ENCODE measurements at places on chromosomes 6 and 20.

GRCh38 chr20:61346996-61347395, 94.9 kb downstream of the CDH4 start:
- DNase-seq = no peak

DNA sequence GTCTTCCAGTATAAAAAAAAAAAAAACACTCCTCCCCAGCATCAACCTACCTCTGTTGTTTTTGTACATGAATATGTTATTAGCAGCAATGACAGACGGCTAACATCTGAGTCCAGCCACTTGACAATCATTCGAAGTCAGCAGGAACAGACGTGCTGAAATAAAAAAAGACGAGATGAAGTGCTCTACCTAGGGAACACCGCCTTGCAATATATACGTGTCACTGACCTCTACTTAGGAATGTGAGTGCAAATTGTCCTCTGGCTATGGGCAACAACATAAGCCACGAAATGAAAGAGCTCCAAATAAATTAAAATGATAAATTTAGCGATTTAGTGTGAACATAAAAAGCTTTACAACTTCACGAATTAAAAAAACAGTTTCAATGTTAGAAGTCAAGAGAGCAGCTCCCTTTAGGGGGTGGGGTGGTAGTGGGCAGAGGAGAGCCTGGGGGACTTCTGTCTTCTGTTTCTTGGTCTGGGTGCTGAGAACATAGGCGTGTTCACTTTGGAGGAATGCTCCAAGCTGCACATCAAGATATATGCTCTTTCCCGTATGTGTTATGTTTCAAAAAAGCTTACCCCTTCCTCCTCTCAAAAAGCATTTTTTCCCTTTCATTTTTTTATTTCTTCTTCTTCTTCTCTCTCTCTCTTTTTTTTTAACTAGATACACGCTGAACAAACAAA, 23.3 kb downstream of the EDN1 start:
- no peak for DNase-seq

- no peak for DNase-seq
These were observed 222.6 kb downstream of the C6orf118 start for GRCh38 chr6:165086814-165087213.

GRCh38 chr6:32046450-32047083, 8.4 kb downstream of the CYP21A2 start:
- DNase-seq = peak; percentile 54

GRCh38 chr6:56807989-56808337, 146.9 kb upstream of the BEND6 start:
- DNase-seq = no peak

DNA sequence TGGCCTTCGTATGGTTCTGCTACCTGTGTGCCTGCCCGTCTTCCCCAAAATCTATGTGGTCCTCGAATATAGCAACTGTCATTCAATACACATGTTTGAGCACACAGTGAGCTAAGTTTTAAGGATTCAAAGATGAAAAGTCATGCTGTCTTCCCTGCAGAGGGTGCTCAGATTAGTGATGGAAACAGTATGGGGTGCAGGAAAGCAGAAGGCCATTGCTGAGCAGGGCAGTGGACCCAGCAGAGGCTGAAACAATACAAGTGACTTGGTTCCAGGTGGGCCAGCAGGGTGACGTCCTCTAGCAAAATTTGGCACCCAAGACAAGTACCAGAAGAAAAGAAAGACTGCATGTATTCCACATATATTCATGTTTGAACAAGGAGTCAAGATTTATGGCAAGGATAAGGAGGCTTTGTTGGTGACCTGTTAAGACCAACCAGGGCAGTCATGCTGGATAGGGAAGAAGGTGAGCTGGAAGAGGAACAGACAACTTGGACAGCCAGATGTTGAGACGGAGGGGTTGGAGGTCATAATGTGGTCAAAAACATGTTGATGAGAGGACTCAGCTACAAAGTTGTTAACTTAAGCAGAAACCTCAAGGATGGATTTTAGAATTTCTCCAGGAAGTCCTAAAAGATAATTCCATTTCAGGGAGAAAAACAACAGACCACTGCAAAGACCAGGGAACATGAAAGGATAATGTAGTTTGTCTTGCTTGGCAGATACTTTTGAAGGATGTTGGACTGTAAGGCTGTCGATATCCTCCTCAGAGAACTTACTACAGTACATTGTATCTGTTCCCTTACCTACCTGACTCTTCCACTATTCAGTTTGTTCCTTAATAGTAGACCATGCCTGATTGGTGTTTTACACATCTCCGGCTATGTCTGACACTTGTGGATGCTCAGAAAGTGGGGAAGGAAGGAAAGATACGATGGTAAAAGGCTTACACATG, 2.5 kb downstream of the HLA-DQA1 start:
- DNase-seq = no peak

- no peak for DNase-seq
These were observed 216.6 kb upstream of the UFL1 start for GRCh38 chr6:96304997-96305396.

- no peak for DNase-seq
These were observed 403.2 kb downstream of the SAMD5 start for GRCh38 chr6:147911686-147912085.

DNA sequence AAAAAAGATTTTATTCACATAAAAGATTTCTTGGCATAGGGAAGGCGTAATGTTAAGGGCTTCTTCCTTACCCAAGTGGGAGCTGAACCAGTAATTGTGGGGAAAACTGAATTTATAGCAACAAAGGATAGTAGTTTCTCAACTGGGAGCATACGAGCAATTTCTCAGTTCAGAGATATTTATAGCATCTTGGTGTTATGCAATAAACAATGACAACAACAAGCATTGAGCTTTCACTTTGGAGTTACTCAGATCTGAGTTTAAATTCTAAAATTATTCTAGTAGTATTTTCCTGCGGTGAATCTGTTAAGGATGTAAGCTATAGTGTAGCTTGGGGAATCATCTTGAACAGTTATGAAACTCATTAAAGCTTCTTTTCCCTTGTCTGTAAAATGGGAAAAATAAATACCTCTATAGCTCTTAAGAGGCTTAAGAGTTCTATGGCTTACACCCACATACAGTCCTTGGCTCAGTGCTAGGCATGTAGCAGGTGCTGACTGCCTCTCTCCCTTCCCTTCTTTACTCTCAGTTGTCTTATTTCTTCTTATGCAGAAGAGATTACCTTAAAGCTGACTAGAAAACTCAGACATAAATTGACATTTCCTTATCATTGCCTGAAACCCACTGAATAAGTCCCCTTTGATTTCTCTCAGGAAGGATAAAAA, 58.8 kb downstream of the SAMD5 start:
- DNase-seq = no peak

DNA sequence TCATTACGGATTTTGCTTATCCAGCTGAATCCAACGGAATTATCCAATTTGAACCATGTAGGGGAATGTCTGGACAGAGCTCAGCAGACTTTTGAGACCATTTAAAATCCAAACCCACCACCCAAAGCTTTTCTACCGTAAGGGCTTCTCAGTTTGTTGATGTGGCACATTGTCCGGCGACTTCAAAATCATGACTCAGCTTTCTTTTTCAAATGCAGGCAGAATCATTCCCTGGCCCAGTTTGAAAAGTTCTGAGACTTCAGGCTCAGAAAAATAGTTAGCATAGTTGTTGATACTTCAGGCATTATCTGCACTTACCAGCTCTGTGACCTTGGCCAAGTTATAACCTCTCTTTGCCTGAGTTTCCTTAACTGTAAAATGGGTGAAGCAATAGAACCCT, 182.2 kb downstream of the PTPRT start:
- no peak for DNase-seq

- no peak for DNase-seq
These were observed 61.3 kb downstream of the ZDHHC14 start for GRCh38 chr6:157442291-157442690.

DNA sequence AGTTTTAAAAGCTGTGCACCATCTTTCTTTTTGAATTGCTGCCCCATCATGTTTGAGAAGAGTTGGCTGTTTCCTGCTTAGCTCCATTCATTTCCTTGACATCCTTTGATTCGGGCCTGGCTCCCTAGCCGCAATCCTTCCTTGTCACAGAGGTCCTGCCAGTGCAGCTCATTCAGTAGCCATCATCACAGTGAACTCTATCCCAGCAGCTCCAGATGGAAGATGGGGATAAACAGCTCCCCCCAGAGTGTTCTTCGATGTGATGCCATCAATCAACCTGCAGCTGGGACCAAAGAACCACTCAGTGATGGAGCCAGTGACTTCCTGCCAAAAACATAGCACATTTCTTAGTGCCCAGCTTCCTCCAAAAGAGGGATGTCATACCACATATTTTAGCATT, 158.8 kb downstream of the FRK start:
- peak; percentile 16 for DNase-seq

DNA sequence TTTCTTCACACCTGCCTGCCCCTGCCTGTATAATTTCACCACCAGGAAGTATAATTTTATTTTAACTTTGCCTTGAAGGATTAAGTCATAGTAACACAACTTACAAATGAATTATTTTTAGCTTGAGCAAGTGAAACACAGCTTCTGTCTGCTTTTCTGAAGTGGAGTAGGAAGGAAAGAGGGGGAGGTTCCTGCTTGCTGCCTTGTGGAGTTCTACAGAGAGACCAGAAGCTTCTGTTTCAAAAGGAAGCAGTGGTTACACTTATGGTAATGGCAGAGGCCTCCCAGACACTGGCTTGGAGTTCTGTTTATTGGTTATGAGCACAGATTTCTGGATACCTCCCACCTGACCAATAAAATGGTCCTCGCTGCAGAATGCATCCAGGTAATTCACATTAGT, 159.6 kb downstream of the TMEM200A start:
- DNase-seq = no peak

- peak; percentile 76 for DNase-seq
These were observed 405 bp upstream of the RNF182 start for GRCh38 chr6:13924146-13924948.

GRCh38 chr6:107179004-107179403, 63.7 kb upstream of the BEND3 start:
- DNase-seq = no peak

DNA sequence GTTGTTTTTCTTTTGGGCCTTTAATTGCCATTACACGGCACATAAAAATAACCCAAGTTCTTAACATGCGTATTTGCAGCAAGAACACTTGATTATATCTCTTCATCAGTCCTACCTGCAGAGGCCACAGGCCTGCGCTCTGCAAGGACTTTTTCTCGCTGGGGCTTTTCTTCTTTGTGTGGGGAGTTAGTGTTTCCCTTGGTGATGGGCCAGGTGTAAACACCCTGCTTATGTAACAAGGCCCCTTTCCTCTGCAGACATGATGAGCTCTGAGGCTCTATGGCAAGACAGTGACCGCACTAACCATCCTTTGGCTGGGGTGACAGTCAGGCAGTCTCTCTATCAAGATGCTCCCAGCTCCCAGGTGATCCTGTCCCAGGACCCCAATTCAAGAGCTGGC, 97.8 kb upstream of the PCSK2 start:
- DNase-seq = no peak

- DNase-seq = no peak
These were observed 64.0 kb upstream of the THBS2 start for GRCh38 chr6:169317441-169318202.

DNA sequence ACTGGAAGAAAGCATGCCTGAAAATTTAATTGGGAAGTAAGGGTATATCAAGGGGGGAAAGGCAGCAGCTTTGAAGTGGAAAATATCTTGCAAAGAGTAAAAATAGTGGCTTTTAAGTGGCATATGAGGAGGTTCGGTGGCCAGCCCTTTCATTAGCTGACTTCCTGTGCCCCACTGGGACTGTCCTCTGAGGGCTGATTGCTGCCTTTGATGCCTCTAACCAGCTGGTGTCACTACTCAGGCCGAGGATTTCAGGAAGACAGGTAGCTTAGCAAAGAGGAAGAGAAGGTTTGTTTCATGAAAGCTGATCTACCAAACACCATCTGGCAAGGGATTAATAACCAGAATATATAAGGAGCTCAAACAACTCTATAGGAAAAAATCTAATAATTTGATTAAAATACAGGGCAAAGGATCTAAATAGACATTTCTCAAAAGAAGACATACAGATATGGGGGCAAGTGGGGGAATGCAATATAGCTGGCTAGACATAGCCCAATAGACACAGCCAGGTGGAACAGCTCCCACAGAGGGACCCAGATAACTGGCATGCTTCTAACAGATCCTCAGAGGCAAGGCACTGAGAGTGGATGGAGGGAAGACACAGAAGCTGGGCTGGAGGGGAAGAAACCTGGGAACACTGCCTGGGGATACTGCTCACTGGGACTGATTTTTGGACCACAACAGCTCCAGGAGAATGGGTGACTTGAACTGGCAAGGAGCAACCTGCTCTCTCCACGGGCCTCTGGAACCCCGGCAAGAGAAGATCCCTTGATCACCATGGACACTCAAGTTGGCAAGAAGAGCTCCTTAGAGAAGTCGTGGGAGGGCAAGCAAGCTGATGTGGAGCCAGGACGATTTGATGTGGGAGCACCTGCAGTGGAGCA, 33.2 kb downstream of the CCN2 start:
- peak; percentile 32 for DNase-seq

DNA sequence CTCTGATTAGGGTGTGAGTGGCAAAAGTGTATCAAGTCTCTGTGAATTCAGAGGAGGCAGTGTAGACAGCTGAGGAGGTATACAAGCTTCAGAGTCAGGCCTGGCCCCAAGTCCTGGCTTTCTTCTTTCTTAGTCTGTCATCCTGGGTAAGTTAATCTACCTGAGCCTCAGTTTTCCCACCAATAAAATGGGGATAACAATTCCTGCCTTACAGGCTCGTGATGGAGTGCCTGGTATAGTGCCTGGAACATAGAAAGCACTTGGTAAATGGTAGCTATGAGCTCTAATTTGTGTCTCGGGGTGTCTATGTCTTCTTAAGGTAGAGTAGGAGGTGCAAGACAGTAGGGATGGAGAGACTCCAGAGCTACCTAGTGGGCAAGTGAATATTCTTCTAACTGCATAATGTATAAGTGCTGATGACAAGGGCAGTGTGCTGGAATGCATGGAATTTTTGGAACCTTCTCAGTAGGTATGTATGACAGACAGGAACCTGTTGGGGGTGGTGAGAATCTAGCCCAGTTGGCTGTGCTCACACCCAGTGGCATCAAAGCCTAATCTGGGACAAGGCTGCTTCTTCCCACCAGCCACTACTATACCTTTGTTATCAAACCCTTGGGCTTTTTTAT, 4.0 kb upstream of the SCUBE3 start:
- DNase-seq = no peak

DNA sequence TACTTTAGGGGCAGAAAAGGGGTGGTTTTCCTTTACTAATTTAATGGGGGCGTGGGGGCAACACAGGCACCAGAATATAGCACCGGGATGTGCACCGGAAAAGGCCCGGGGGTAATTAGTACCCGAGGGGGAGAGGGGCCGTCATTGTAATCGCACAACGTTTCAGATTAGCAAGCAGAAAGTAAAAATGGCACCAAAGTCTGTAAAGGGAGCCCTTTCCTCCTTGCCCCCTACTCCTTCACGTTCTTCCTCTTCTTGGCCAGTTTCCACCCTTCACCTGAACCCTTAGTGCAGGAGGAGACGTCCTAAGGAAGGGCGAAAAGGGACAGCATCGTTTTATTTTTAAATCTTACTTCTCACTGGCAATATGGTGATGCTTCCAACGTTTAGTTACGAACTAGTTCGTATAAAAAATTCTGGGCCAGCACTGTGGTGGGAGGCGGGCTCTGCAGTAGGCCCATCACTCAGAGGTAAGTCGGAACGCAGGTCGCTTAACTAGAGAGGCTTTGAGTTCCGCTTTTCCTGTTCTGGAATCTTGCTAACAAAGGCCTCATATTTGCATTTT, 742 bp upstream of the CEP85L start:
- no peak for DNase-seq

Data from glutamatergic neuron (in vitro differentiated cells).